ENCODE measurements at places on chromosomes 3 and 15.

DNA sequence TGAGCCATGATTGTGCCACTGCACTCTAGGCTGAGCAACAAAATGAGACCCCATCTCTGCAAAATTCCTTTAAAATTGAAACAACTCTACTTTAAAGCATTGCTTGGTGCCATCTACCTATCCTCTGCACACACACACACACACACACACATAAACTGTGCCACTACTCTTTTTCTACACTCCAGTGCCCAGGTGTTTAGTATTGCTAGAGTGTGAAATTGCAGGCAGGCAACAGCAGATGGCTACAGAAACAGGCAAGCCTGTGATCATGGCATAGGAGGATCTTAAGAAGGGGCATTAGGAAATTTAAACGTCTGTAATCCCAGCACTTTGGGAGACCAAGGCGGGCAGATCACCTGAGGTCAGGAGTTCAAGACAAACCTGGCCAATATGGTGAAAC, 39.0 kb downstream of the SIDT1 start:
- no peak for DNase-seq

GRCh38 chr15:40062816-40063562, 24.0 kb upstream of the SRP14 start:
- no peak for DNase-seq

- no peak for DNase-seq
Observed at GRCh38 chr3:43964640-43965039, 273.9 kb downstream of the ABHD5 start.

GRCh38 chr3:184683234-184683633, 28.6 kb downstream of the MAGEF1 start:
- DNase-seq: no peak

DNA sequence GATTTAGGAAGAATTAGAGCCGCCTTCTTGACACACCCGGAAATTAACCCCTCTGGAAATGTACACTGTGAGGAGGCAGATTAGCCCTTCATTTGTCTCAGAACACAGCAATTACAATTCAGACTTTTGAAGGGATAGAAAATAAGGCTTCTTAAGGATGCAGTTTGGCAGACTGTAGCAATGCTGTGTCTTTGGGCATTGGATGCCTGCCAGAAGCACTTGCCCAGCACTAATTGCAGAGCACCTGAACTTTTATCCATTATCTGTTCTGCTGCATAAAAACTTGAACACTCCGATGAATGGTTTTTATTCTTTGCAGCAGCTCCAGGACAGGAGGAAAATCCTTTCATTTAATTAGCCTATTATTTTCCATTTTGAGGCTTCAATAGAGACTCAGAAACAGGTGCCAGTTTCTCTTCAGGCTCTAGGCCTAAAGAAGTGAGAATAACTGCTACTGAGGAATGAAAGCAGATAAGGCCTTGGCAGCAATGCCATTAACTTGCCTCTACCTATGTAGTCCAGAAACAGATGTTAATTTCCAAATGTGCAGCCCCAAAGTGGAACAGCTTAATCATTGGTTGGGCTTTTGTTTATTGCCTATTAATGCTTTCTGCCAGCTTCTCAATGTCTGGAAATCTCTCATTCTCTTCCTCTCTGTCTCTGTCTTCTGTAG, 418.5 kb downstream of the NSUN3 start:
- DNase-seq: no peak

- no peak for DNase-seq
Observed at GRCh38 chr3:158470944-158471638, 99.9 kb upstream of the MLF1 start.
